ENCODE measurements at places on chromosomes 7 and 10.

DNA sequence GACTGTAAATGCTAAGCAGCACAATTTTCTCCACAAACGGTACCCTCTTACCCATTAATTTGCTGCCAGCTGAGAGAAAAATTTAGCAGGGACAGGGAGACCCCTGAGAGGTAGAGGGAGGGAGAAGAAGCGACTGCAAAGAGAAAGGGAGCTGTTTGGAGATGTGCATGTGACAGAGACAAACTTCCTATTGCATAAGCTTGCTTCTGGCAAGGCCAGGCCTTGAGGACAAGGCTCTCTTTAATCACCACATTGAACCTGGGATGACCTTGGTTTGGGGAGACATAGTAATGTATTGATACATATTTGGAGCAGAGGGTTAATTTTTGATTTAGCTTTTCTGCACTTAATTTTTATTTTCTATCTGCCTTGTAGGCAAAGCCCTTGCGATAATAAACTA is 31.1 kb upstream of the HIBADH start:
- no peak for DNase-seq

- DNase-seq = no peak
Observed at GRCh38 chr10:2005546-2005945, 268.2 kb upstream of the ADARB2 start.

DNA sequence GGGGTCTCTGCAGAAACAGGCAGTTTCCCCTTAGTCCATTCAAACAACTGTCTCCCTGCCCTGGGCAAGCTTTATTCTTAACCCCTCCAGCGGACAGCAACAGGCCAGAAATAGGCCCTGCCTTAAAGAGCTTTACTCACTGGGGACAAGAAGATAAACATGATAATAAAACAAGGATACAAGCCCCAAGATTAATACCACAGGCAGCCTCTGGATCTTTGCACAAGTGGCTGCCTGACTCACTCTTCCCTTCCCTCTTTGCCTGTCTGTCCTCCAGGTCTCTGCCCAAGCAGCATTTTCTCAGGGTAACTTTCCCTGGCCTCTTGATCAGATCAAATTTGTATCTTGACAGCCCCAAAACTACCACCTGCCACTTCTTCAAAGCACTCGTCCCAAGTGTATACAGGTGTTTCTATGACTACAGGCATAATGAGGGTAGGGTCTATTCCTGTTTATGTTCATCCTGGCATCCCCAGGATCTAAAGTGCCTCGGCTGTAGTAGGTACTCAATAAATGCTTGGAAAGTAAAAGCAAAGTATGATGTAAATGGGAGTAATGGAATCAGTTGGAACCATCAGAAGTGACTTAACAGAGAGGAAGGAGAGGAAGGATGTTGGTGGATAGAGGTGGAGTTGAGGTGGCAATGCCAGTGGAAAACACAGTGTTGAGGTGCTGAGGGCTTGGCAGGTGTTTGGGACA is 7.0 kb upstream of the CAMK2G start:
- DNase-seq = no peak

GRCh38 chr10:58330431-58330830 is 4.4 kb upstream of the UBE2D1 start:
- DNase-seq = no peak

GRCh38 chr10:119254335-119254734 is 47.0 kb downstream of the GRK5 start:
- no peak for DNase-seq

DNA sequence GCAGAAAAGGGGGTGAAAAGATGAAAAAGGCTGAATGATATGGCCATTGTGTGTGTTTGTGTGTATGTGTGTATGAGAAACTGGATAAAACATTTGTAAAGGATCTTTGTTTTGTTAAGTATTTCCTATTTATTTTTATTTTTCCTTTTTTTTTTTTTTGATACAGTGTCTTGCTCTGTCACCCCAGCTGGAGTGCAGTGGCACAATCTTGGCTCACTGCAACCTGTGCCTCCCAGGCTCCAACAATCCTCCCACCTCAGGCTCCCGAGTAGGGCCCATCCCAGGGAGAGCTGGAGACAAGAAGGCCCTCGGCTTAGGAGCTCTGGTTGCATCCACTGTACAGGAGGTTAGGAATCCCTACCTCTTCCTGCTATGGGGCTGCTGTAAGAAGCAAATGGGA is 6.9 kb upstream of the CALML5 start:
- no peak for DNase-seq

- no peak for DNase-seq
Observed at GRCh38 chr7:5686131-5686530, 95.3 kb downstream of the RNF216 start.

- DNase-seq = no peak
Observed at GRCh38 chr7:154886591-154886990, 116.3 kb downstream of the PAXIP1 start.

- no peak for DNase-seq
Observed at GRCh38 chr10:38730076-38730475, 635.9 kb downstream of the ZNF37A start.

GRCh38 chr7:39212876-39213275 is 235.2 kb downstream of the POU6F2 start:
- no peak for DNase-seq

GRCh38 chr10:71684356-71685173 is 35.0 kb downstream of the C10orf105 start:
- no peak for DNase-seq

GRCh38 chr10:77163670-77164348 is 473.8 kb downstream of the KCNMA1 start:
- no peak for DNase-seq

DNA sequence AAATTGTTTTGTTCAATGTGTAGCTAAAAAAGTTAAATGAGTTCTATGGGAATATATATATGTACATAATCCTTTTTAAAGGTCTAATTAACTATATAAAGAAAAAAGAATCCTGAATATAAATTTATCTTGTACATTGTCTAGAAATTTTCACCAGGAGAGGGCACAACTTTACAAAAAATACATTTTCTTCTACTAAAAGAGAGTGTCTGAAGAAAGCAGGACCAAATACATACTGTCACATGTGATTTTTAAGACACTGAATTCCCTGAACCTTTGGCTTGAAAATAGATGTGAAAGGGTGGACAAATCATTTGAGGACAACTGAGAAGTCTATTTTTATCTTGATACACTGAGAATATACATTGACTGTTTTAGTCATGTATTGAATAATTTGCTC is 204.3 kb downstream of the DGKB start:
- no peak for DNase-seq

DNA sequence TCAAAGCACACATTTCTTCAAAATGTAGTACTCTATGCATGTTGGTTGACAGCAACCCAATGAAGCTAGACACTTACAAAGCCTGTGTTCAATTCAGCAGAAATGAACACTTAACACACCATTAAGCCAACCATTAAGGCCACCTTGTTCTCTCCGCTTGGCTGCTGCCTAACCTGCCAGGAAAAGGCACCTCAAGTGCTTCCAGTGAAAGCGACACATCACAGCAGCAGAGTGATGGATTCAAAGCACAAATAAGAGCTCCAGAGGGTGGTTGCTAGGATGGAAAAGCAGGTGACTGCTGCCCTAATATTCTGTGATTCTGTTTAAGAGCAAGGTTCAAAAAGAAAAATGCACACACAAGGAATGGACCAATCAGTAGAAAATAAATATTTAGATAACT is 81.5 kb upstream of the GNAI1 start:
- DNase-seq = no peak

GRCh38 chr7:92973974-92974373 is 137.6 kb upstream of the CDK6 start:
- no peak for DNase-seq

DNA sequence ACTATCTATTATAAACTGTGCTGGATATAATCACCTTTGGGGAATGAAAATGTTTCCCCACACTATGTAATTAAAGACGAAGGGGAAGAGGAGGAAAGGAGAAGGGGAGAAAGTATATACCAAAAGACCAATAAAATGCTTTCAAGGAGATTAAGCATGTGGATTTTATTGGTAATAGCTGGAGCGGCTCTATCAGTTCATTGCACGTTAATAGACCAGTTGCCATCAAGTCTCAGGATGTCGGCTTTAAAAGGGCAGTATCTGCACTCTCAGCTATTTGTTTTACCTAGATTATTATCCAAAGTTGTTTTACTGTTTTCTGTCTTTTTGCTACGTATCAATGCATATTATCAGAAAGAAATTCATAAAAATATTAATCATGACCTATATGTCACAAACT is 9.0 kb downstream of the ETV1 start:
- DNase-seq = no peak

GRCh38 chr7:26275213-26275612 is 16.4 kb upstream of the SNX10 start:
- DNase-seq = no peak

DNA sequence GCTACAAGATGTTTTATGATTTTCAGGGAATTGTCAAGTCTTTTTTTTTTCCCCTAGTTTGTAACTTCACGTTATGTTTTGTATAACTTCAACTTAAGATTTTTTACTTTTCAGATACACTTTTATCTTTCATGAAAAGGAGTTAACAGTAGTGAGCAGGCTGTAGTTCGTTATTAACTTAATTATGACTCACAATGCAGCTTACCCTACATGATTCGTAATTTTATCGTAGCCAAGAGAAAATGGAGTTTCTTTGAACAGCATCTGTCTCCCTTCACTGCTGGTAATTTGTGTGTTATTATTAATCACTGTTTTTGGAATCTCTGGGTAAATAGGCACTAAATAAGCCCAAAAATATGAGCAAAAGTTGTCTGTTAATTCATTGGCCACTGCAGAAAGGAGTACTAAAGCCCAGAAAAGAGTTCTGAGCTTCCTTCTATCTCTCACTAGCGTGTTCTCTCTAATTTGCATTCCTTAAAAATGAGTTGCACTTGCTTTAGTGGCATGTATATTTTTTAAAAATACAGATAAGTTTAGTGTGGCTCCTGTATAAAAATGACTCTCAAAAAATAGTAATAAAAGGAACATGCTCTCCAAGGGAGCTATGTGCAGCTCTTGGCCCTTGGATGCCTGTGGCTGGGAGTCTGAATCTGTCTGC is 36.1 kb downstream of the RALA start:
- no peak for DNase-seq

GRCh38 chr10:63614371-63614891 is 93.2 kb downstream of the REEP3 start:
- DNase-seq = no peak

- no peak for DNase-seq
Observed at GRCh38 chr7:105493923-105494315, 28.2 kb downstream of the PUS7 start.

DNA sequence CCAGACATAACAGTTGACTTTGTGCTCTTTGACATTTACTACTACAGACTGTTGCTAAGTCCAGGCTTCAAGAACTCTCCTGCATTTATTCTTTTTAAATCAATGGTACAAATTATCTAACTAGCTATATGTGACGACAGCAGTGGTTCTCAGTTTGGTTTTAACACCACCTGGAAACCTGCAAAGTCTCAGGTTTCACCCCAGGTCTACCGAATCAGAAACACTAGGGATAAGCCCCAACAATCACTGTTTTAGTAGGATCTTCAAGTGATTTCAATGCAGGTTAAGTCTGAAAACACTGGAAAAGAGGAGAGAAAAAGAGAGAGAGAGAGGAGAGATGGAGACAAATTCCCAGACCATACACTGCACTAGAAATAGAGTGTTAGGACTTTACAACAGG is 519.0 kb downstream of the PCDH15 start:
- no peak for DNase-seq

- no peak for DNase-seq
Observed at GRCh38 chr7:97847791-97848190, 24.4 kb downstream of the ASNS start.

GRCh38 chr7:112881-113280 is 79.5 kb upstream of the FAM20C start:
- no peak for DNase-seq

DNA sequence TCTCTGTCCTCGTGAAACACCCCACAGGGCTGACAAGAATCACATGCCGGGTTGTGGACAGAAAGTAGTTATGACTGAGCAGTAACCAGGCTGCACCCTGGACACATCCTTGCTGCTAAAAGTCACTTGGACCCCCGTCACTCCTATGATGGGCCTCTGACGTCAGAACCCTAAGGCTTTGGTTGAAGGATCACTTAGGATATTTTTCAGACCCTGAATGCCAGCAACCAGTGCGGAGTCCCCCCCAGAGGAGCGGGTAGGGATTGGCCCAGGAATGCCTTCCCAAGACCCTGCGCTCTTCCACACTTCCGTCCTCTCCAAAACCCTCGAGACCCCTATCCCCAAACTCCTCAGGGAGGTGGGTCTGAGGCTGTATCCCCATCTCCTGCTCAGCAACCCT is 52.1 kb downstream of the CFAP46 start:
- no peak for DNase-seq

GRCh38 chr10:113732966-113733365 is 18.5 kb upstream of the PLEKHS1 start:
- DNase-seq = no peak

DNA sequence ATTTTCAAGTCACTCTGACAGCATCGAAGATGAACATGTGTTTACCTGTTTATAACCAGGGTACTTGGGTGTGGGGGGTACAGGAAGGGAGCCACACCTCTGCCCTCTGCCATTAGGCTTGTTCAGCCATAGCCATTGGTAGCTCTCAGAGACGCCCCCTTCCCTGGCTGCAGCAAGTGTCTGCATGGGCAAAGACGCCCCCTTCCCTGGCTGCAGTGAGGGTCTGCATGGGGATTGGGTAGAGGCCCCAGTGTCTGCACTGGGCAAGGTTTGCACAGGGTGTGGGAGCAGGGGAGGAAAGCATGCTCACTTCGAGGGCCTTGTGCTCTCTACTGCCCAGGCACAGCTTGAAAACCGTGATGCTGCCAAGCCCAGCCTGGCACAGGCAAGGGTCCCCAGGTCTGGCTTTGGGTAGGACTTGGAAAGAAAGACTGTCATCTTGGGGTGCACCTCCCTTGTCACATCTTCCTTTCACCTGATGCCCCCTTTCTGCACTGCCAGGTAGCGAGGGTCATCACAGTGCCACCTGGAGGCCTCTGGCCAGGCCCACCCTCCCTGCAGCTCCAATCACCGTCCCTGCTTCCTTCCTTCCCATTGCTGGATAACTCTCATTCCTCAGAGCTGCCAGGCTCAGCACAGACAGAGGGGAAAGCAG is 3.7 kb downstream of the TMEM225B start:
- no peak for DNase-seq

- no peak for DNase-seq
Observed at GRCh38 chr7:104059103-104059502, 69.6 kb upstream of the RELN start.

- no peak for DNase-seq
Observed at GRCh38 chr7:31186202-31186601, 134.1 kb downstream of the ADCYAP1R1 start.

DNA sequence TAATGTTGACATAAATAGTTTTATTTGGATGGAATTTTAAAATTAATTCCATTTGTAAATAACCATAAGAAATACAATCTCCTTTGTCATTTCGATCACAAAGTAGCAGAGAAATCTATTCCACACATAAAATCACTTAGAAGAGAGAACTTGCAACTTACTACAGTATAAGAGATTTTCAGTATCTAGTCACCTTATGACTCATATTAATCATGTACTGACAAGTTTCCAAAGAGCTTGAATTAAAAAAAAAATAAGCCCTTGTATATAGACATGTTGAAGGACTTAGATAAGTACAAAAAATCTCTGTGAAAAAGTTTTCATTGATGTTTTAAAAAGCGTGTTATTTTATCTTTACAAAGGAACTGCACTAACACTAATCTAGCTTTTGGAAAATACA is 207.1 kb upstream of the ETV1 start:
- DNase-seq = no peak

GRCh38 chr10:18505456-18506118 is 145.8 kb downstream of the NSUN6 start:
- no peak for DNase-seq

GRCh38 chr10:30821994-30822692 is 192.6 kb upstream of the LYZL2 start:
- no peak for DNase-seq
